Gastrocnemius medialis (tissue), 4 donors: ENCODE measurements at places on chromosomes 6 and 20. TPM values are rescaled to one million over a fixed set of nuclear protein-coding genes. Genes with fewer than 3 reads are reported as not detected.

The UST gene
- total RNA-seq: 2.3 TPM

The ARMH2 gene
- total RNA-seq: not detected

The SLC25A27 gene
- total RNA-seq: 24.2 TPM

The TCFL5 gene
- 5.3 TPM for total RNA-seq

The SASH1 gene
- total RNA-seq: 34.8 TPM

The EYA4 gene
- 57.8 TPM for total RNA-seq

The CYP21A2 gene
- total RNA-seq: not detected

The BMP6 gene
- 1.7 TPM for total RNA-seq

The SLCO4A1 gene
- 20.4 TPM for total RNA-seq
